Brain microvascular endothelial cell (primary cell): ENCODE measurements at places on chromosomes 3 and 15.

GRCh38 chr15:67836477-67836876, 3.4 kb downstream of the RNU6-1 start:
- no peak for DNase-seq

GRCh38 chr15:75097939-75098338, 74.5 kb downstream of the PPCDC start:
- DNase-seq, result no peak

DNA sequence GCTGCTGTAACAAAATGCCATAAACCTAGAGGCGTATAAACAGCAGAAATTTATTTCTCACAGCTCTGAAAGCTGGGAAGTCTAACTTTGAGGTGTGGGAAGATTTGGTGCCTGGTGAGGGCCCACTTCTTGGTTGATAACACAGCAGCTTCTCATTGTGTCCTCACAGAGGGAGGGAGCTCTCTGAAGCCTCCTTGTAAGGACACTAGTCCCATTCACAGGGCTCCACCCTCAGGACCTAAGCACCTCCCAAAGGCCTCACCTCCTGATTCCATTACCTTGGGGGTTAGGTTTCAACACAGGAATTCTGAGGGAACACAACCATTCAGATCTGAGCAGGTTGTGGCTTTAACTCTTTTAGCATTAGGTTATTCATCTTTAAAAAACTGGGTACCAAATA, 380.3 kb upstream of the ATP10A start:
- DNase-seq, result no peak

GRCh38 chr3:13162549-13163320, 89.5 kb upstream of the IQSEC1 start:
- DNase-seq, result no peak

GRCh38 chr3:42032693-42033349, 58.3 kb upstream of the TRAK1 start:
- peak; percentile 96 for DNase-seq
